ENCODE measurements at places on chromosomes 13 and 19.

DNA sequence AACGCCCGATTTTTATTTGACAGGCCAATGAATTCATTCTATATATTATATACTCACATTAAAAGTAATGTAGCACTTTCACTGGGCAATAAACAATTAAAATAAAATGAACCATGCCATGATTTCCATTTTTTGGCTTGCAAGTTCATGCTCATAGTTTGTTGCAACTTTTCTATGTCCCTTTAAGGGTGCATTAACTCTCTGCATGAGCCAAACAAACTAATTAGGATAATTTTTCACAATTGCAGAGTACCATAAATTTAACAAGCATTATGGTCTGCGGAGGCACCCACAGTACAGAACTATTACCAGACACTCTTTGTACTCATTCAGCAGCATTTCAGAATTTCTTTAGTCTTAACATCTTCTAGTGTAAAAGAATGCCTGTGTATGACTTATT, 1.4 kb downstream of the LHFPL6 start:
- DNase-seq, result no peak

- DNase-seq, result peak; percentile 30
These were observed 20.3 kb upstream of the CACNA1A start for GRCh38 chr19:13526552-13526951.

GRCh38 chr19:36060430-36060829, 5.7 kb downstream of the WDR62 start:
- no peak for DNase-seq

DNA sequence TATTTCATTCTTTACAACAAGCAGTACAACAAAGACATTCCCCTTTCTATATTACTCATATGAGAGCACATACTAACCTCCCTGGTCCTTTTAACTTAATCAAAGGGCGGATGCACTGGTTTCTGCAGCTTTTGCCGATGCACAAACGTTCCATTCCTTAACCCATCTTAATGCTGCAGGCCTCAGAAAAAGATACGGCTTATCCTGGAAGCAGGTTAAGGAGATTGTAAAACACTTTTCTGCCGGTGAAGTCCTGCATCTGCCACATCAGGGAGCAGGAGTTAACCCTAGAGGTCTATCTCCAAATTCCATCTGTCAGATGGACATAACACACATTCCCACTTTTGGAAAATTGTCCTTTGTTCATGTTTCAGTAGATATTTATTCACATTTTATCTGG, 11.5 kb upstream of the ZNF814 start:
- no peak for DNase-seq

DNA sequence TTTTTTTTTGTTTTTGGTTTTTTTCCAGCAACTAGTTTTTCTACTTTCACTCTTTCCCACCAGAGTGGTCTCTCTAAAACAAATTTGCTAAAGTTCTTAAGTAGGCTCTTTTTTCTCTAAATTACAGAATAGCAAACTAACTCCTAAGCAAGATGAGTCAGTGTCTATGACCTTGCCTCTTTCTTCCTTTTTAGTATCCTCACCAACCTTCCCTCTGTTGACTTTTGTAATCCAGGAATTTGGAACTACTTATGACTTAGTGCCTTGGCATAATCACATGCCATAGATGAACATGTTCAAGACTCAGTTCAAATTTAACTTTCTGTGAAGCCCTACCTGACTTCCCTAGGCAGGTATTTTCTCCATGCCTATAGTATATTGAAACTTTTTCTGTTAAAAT, 32.3 kb upstream of the AKAP11 start:
- DNase-seq, result no peak

- DNase-seq, result no peak
These were observed 3.4 kb upstream of the FUT5 start for GRCh38 chr19:5873617-5874199.

DNA sequence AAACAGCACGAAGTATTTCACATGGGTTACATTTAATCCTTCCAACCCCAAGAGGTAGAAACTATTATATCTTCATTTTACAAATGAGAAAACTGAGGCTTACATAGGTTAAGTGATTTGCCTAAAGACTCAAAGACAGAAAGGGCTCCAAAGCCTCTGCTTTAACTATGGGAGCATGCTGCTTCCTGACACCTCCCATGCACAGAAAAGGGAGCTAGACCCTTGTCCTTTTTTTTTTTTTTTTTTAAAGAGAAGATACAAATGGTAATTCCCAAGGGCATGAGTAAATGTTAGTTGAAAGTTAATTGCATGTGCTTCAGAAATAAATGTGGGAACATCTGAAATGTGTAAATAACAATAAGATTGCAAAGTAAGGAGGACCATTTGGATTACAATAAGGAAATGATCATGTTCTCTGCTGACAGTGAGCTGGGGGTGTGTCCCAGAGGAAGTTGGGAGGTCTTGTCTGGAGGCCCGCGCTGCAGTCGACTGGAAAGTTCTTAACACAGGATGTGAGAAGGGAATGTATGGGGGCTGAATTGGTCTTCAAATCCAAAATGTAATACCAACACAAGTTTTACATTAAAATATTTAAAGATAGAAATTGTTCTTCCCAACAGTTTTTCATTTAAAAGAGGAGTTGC, 500.3 kb downstream of the KLF12 start:
- DNase-seq, result no peak

DNA sequence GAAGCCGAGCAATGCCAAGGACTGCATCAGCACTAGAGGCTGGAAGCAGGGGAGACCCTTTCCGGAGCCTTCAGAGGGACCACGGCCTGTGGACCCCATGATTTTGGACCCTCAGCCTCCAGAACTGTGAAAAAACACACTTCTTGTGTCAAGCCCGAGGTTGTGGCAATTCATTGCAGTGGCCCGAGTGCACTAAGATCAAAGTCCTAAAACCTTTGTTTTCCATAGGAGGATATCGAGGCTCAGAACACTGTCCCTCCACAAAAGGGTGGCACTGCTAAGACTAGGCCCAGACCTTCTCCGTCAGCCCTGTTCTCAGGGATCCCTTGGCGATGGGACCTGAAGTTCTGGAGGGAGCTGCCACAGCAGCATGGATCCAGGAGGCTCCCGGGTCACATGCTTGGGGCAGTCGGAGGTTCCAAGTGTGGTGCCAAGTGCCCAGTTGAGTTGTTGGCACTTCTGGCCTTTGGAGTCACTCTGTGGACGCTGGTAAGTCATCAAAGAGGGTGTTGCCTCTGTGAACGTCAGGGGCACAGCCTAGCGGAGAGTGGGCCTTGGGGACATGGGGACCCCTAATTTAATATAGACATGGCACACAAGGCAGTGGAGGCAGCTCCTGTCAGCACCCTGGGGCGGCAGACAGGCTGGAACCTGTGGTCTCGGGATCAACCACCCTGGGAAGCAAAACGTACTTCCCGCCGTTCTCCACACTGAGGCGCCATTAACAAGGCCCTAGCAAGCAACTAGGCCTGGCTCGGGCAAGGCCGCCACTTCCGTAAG, 199.2 kb downstream of the COL4A1 start:
- no peak for DNase-seq

- no peak for DNase-seq
These were observed 1.0 kb upstream of the ZNF529 start for GRCh38 chr19:36573895-36574720.
